CD4-positive, alpha-beta T cell treated with Interleukin-6 for 4 hours (primary cell): ENCODE measurements at places on chromosomes 4 and X.

DNA sequence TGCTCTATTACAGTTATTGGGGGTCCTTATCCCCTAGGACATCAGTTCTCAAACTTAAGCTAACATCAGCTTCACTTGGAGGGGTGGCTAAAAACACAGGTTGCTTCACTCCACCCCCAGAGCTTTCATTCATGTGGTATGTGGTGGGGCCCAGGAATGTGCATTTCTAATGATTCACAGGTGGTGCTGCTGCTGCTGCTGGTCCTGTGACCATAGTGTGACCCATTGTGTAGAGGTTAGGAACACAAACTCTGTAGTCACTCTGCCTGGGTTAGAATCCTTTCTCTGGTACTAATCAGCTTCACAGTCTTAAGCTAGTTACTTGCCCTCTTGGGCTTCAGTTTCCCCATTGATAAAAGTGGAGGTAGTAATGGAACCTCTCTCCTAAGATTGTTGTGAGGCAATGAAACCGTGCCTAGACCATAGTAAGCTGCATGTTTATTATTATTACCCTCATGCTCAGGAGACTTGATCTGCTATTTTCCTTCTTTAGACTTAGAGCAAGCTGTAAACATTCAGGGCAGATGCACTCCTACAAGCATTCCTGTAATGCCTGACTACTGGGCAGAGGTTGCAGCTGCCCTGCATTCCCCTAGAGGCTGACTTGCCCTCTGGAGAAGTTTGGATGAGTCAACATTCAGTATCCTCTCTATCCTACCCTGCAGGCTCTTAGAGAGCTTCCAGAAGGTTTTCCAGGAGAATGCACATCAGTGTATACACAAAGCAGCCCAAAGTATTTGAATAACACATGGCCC, 94.1 kb upstream of the ACSL4 start:
- DNase-seq = no peak

GRCh38 chr4:161894493-161895167, 269.2 kb downstream of the FSTL5 start:
- no peak for DNase-seq

- DNase-seq = no peak
Measured at GRCh38 chr4:20433097-20433705, 181.5 kb downstream of the SLIT2 start.

DNA sequence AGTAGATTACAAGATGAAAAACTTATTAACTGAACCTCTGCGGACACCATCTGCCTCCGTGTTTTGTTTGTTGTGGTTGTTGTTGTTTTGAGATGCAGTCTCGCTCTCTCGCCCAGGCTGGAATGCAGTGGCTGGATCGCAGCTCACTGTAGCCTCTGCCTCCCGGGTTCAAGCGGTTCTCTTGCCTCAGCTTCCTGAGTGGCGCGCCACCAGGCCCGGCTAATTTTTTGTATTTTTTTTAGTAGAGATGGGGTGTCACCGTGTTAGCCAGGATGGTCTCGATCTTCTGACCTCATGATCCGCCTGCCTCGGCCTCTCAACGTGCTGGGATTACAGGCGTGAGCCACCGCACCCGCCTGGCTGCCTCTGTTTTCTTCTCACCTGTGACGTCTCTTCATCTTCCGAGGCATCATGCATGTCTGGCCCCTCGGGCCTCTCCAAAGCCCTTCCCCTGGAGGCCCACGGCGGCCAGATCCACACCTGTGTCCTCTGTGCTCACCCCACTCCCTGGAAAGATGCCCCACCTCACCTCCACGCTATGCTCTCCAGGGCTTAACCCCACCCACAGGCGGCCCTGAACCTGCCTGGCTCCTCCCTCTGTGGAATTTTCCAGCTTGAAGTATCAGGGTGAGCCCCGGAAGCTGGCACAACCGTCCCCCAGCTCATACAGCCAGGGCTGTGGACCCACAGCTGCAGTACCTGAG, 77.0 kb upstream of the MXD4 start:
- DNase-seq = no peak

- DNase-seq = no peak
Measured at GRCh38 chr4:31995943-31996901, 1276.1 kb downstream of the PCDH7 start.

- no peak for DNase-seq
Measured at GRCh38 chr4:112739442-112739841, 102.5 kb downstream of the LARP7 start.

DNA sequence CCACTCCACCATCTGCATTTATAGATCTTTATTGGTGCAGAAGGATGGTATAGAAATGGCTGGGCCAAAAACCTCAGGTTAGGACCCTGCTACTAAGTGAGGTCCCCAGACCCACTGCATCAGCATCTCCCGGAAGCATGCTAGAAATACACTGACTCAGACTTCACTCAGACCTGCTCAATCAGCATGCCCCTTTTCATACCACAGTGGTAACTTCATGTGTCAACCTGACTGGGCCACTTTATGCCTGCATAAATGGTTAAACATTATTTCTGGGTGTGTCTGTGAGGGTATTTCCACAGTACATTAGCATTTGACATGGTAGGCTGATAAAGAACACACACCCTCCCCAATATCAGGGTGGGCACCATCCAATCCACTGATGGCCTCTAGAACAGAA, 118.6 kb upstream of the VCX3B start:
- no peak for DNase-seq

GRCh38 chr4:118224243-118224829, 128.5 kb downstream of the PRSS12 start:
- no peak for DNase-seq

DNA sequence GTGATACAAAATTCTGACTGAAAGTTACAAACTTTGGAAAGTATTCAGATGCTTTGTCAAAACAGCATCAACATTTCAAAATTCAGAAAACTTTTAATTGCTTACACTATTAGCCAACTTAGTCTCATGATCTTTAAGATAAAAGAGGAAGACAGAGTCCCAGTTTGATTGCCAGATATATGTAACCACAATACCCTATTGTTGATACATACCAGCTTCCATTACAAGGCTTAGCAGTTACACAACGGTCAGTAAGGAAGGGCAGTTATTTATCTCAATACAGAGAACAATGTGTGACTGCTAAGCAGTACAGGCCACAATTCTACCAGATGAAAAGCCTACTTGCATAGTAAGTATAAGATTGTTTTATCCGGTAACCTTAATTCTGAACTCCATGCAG, 138.4 kb downstream of the SPANXN3 start:
- no peak for DNase-seq

- DNase-seq = no peak
Measured at GRCh38 chr4:7227008-7227407, 34.7 kb downstream of the SORCS2 start.

GRCh38 chr4:12852338-12853307, 631.5 kb downstream of the RAB28 start:
- DNase-seq = no peak

DNA sequence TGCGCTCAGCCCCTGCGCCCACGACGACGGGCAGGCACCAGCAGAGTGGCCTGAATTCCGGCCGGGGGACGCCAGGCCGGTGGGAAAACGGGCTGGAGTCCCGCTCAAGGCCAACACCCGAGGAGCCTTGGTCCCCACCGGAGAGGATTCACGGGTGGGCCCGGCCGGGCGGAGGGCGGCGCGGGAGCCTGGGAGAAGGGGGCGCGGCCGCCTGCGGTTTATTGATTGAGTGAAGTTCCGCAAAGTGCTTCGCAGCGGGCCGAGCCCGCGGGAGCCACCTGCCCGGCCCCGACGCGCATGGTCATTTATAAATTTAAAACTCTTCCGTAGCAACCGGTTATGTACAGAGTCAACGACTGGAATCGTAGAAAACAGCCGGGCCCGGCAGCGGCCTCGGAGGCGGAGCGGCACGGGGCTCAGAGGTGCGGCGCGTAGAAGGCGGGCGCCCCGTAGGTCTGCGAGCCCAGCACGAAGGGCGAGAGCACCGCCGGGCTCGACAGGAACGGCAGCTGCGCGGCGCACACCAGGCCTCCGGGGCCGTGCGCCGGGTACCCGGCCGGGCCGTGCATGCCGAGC, 3.6 kb downstream of the NKX1-1 start:
- no peak for DNase-seq

- no peak for DNase-seq
Measured at GRCh38 chr4:74322301-74322700, 14.0 kb downstream of the EPGN start.
